ENCODE measurements at places on chromosomes 12 and 14.

DNA sequence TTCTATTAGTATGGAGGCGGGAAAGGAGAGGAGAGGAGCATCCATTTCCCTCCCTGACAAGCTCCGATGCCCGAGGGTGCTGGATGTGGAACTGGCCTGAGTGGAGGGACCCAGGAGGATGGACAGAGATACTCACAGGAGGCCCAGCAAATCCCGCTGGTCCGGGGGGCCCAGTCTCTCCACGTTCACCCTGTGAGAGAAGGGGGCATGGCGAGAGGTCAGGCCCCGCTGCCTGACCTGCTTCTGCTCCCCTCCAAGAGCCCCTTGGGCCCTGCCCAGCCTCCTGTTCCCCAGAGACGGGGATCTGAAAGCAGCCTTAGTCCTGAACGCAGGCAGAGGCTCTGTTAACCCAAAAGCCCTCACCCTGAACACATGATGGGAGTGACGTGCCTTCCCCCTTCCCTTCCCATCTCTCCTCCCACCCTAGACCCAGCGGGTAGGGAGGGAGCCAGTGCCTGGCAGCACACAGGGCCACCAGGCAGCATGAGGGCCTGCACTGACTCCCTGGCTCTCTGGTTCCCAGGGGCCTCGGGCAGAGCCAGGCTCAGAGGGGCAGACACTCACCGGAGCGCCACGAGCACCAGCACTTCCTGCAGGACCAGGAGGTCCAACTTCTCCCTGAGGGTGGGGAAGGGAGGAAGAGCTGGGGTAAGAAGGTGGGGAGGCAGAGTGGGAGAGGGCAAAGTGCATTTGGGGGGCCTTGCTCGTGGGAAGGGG lies 17.5 kb downstream of the TMEM106C start:
- no peak for DNase-seq

DNA sequence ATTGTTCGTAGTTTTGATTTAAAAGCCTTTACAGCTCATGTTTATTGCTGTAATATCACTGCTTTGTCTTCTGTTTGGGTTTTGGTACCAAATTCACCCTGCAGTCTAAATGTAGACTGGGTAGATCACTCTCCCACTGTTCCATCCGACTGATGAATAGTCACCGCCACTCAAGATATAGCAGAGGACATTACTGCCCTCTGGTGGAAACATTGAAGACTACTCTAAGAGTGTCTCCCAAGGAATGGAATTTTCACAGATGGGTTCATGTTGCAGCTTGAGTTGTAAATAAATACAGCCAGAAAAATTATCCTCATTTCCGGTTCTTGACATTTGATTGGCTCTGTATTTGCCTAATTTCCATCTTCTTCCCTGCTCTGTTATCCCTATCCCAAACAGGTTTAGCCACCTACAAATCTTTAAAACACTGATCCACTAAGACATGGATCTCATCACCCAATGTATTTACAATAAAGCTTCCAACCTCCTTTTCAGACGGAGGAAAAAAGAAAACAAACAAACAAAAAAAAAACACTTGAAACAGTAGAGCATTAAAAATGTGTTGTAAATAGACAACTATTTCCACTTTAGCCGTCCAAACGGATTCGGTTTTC lies 198.3 kb upstream of the CPNE8 start:
- DNase-seq = no peak

- no peak for DNase-seq
These were observed 53.3 kb downstream of the PITPNM2 start for GRCh38 chr12:123097561-123098084.

DNA sequence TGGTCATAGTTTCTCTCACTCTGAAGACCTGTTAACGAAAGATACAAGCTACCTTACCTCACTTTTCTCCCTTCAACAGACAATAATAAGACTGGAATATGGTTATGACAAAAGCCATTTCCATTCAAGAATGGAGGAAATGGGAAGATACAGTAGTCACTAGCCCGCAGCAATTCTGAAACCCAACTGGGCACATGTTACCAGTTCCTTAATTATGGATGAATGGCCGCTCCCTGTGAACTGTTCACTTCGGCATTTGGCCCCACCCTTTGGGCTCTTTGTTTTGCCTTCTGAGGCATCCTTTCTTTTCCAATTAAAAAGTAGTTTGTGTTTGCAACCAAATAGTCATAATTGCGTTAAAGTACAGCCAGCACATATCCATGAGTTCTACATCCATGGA lies 19.0 kb downstream of the TRHDE start:
- no peak for DNase-seq

- DNase-seq = no peak
These were observed 25.1 kb upstream of the BATF start for GRCh38 chr14:75497191-75497590.

DNA sequence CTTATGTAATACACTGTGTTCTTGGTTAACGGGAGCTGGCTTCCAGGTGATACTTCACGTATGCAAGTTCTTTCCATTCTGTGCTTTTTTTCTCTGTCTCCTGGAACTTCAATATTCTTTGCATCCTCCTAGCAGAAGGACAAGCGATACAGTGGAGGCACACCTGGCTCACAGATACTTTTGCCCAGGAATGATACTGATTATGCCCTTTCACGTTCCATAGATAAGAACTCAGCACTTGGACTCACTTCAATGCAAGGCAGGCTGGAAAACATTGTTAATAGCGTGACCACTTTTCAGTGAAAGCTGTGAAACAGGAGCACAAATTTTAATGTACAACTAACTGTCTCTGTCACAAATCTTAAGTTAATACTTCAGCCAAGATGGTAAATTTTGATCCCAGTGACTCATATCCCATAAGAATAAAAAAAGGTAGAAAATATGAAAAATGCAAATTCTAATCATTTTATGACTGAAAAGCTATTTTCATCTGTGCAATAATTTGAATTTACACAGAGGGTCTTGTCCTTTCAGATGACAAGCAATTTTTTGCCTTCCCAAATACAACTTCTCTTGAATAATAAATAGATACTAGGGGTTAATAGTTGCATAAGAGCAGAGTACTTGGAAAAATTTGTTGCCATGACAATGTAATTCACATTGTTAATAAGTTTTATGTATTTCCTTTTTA lies 919.0 kb downstream of the GALC start:
- DNase-seq = no peak

GRCh38 chr12:71276541-71276940 lies 118.7 kb upstream of the TSPAN8 start:
- no peak for DNase-seq

Data from cortex of kidney (tissue), 1 donor.